ENCODE measurements at places on chromosomes 5 and 9.

GRCh38 chr5:68803881-68804319 is 289.9 kb upstream of the SLC30A5 start:
- no peak for DNase-seq

DNA sequence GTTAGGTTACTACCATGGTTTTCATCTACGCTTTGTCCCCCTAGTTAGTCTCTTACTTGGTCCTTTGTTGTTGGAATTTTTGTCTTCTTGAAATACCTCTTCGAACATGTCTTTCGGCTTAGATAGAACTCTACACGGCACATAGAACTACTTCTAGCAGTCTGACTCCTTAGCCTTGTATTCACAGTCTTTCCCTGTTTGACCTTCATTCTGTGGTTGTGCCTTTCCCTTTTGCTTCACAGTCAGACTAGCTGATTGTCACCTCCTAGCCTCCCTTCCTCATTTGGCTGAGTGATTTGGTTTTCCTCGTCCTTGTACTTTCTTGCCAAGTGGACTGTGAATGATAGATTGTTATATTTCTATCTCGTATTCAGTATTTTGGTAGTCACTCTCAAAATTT is 10.7 kb downstream of the SMAD5 start:
- no peak for DNase-seq

DNA sequence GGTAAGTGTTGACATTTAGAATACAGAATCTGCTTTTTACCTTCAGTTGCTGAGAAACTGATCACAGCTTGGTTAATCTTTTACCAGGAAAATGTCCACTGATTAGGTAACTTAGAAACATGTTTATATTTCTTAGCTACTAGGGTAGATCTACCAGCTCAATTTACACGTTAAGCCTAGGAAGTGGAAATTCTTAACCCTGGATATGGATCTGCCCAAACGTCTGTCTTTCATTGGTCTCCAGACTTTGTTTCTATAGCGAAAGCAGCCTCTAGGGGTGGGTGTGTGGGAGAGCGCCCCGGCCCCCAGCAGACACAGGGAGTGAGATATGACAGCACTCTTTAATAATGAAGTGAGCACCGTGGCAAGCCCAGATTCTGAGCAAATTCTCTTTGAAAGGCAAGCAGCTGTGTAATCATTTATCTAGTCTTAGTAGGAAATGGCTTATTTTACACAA is 141.6 kb upstream of the ZNF608 start:
- DNase-seq: no peak

DNA sequence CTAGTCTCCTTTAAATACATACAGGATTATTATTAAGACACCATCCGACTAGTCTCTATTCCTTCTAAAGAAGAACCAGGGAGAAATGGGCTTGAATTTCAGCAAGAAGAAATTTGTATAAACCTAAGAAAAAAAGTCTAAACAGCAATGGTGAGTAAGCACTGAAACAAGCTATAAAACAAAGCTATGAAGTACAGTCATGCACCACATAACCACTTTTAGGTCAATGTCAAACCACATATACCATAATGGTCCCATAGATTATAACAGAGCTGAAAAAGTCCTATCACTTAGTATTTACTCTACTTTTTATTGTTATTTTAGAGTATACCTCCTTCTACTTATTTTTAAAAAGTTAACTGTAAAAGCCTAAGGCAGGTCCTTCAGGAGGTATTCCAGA is 102.0 kb upstream of the NFIB start:
- no peak for DNase-seq

- DNase-seq: no peak
Measured at GRCh38 chr9:124810663-124811355, 33.9 kb downstream of the OLFML2A start.

DNA sequence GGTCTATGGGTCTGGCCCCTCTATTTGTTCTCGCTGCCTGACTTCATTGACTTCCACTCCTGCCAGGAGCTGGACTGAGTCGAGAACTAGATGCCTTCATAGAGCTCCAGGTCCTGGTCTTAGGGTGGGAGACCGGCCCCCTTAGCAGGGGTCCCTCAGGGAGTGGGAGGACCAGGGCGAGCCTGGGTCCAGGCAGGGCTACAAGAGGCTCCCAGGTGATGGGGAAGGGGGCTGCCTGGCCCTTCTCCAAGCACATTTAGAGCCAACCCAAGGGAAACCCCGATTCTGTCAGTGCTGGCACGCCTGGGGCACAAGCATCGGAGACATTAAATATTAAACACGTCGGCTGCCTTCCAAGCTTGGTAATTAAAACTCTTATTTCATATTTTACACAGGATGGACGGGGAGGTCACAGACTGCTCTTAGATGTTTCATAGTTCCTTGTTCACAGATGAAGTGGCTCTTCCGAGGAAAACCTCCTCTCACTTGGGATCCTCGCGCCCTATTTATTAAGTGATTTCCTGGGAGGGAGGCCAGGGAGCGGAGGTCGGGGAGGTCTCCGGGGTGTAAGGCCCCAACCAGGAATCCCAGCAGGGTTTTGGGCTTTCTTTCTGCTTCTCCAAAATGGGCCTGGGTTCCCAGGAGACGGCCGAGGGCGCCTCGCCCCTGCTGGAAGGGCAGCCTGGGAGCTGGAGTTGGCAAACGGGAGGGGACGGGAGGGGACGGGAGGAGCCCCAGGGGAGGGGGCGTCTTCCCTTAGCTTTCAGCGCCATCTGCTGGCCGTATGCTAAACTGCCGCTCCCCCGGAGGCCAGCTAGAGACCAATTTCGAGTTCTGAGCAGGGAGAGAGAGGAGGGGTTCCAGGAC is 23.4 kb upstream of the ZBTB43 start:
- peak; percentile 71 for DNase-seq

- no peak for DNase-seq
Measured at GRCh38 chr5:132425009-132425937, 55.8 kb downstream of the SLC22A5 start.

- no peak for DNase-seq
Measured at GRCh38 chr5:153157156-153157555, 333.3 kb upstream of the GRIA1 start.

DNA sequence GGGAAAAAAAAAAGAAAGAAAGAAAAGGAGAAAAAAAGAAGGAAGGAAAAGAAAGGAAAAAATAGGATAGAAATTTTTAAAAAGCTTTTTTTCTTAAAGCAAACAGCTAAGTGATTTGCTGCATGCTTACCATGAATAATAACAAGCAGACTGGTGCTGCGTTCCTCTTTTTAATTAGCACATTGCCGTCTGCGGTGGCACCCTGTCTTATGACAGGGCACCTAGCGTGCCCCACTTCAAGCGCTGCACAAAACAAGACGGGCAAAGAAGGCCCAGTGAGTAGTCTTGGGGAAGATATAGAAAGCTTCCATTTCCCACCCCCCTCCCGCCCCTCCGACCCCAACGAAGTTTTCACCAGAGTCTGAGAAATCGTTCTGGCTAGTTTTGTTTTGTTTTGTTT is 513.9 kb downstream of the ZNF608 start:
- DNase-seq: no peak

DNA sequence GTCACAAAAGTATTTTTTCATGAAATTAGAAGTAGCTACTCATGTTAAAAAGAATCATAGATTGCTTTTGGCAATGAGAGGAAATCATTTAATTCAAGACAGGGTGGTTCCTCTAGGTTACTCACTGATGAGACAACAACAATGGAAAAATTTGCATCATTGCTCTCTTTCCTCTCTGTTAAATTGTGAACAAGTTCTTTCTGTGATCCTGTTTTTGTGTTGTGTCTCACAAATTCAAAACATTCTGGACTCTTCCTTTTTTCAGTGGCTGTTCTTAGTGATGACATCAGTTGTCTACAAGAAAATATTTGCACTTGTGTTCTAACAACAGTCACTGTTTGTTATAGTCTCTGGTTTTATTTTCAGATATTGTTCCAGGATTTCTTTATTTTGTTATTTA is 95.3 kb downstream of the XRCC4 start:
- no peak for DNase-seq

DNA sequence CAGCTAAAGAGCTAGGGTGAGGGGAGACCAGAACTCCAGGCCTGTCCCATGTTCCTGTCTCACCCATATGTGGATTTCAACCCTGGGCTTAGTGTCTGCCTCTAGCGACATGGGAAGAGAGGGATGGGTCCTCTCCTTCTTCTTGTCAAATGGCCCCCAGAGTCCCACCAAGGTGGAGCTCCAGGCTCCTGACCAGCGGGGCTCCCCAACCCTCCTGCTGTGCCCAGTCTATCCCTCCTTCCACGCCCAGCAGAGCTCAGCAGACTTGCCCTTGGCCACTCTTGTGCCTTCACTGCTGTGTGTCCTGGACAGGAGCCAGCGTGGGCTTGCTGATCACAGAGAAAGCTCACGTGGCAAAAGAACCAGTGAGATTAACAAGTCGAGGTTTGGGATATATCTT is 123.0 kb upstream of the GABRP start:
- DNase-seq: no peak

- DNase-seq: no peak
Measured at GRCh38 chr5:137361280-137361679, 137.8 kb downstream of the SPOCK1 start.

DNA sequence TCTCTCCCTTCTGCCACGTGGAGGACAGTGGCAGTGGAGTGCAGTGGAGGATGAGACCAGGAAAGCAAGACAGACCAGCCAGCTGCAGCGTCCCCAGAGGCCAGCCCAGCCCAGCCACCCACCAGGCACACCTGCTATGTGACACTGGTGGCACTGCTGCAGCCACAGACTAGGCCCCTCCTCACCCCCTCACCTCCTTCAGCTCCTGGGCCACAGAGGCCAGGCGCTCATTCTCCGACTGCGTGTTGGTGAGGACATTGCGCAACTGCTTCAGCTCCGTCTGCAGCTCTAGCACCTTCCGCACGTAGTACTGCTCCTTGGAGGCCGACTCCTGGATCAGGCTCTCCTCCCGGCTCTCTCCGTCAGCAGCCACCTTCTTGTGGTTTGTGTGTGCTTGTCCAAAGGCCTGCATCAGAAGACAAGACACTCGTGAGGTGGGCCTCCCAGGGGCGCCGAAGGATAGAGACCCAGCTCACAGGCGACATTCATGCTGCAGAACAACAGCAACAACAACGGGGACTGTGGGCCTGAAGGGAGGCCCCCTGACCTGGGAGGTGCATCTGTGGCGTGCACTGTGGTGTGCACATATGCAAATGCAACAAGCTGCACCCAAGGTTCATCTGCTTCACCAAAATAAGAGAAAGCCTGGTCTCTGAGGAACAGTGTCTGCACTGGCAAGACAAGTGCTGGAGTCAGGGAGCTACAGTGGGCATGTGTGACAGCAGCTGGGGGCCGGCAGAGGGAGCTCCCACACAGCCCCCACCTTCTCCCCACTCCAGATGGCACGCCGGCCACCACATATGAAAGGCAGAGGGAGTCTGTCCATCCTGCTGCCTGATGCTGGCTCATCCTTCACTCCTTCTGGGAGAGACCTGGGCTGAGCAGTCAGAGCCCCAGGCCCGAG is 35.5 kb downstream of the BICD2 start:
- no peak for DNase-seq

DNA sequence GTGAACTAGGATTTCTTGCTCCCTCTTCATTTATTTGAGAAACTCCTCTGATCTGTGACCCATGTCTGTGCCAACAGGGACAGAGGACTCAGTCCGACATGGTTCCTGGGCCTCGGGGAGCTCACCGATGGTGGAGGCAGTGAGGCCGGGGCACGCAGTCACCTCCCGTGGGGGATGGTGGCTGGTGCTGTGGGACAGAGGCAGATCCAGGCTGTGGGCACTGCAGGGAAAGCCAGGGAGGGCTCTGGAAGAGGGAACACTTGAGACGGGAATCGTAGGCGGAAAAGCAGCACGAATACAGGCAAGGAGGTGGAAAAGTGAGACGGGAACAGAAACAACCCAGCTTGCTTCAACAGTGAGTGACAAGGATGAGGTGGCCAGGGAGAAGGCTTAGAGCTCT is 127.8 kb downstream of the GABBR2 start:
- peak; percentile 15 for DNase-seq

GRCh38 chr5:173909199-173909598 is 21.1 kb downstream of the CPEB4 start:
- no peak for DNase-seq

DNA sequence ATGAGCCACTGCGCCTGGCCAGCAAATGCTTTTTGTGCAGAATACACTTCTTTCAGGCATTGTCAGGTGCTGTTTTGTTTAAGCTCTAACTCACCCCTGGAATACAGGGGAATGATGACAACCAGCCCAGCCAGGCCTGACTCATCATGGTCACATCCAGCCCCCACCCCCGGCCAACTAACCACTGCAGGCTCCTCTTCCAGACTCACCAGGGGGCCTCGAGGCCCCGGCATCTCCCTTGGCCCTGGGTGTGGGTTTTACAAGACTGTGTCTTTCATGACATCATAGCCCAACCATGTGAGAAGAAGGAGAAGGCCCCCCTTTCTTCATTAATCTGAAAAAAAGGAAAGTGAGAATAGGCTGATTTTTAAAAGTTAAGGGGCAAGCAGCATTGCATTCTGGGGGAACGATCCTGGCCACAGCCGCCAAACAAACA is 35.5 kb downstream of the OLFML2A start:
- no peak for DNase-seq

- no peak for DNase-seq
Measured at GRCh38 chr5:179268966-179269693, 76.1 kb downstream of the ADAMTS2 start.

DNA sequence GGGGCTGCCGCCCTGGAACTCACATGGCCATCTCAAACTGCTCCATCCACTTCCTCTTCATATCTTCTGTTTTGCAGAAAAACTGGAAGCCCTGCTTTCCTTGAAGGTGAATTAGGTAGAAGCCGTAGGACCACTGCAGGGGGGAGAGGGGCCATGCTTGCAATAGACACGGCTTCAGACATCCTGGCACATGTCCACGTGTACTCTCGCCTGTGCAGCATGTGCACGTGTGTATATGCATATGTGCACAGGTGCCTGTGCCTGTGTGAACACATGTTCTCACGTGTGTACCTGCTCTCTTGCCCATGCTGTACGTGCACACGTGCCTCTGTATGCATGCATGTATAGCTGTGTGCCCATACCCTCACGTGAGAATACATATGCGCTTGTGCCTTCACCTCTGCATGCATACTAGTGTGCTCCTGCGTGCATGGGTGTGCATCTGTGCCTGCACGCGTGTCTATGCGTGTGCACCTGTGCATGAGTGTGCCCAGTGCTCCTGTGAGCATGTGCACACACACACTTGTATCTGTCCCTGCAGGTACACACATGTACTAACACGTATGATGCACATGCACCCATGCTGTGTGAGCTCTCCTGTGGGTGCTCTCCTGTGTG is 47.7 kb upstream of the SARDH start:
- DNase-seq: no peak

GRCh38 chr9:20292002-20292401 is 330.3 kb downstream of the MLLT3 start:
- DNase-seq: no peak

GRCh38 chr9:126591083-126591482 is 22.6 kb upstream of the LMX1B start:
- DNase-seq: no peak

GRCh38 chr9:72665421-72665820 is 144.0 kb downstream of the TMC1 start:
- no peak for DNase-seq

- no peak for DNase-seq
Measured at GRCh38 chr5:37071901-37072581, 177.1 kb downstream of the CPLANE1 start.

Measured in right kidney (tissue), 9 donors.